ENCODE measurements at places on chromosomes 4 and X.

- no peaks in the 10 kb centered on the region for H3K27me3 ChIP-seq
- no peaks in the 10 kb centered on the region for H3K36me3 ChIP-seq
- no peak overlapping the region for H3K27ac ChIP-seq
- no peak overlapping the region for H3K4me3 ChIP-seq
- no peaks in the 10 kb centered on the region for H3K4me1 ChIP-seq
Measured at GRCh38 chr4:73814679-73815078, 21.8 kb upstream of the CXCL6 start.

GRCh38 chr4:20624793-20625374, 75.4 kb upstream of the PACRGL start:
- peaks cover 5% of the 10 kb centered on the region for H3K4me1 ChIP-seq
- no peak for DNase-seq

GRCh38 chr4:121237069-121237399, 72.9 kb upstream of the TNIP3 start:
- no peaks in the 10 kb centered on the region for H3K27me3 ChIP-seq
- H3K4me1 ChIP-seq: no peaks in the 10 kb centered on the region
- no peak overlapping the region for H3K27ac ChIP-seq
- no peak overlapping the region for H3K4me3 ChIP-seq
- H3K36me3 ChIP-seq: no peaks in the 10 kb centered on the region

GRCh38 chr4:7939377-7940108, at the start of gene AFAP1:
AFAP1 (minus strand) TSS chr4:7939861; CDS start chr4:7872078, 67,783 bp downstream.
- no peaks in the 10 kb centered on the region for H3K36me3 ChIP-seq
- H3K27ac ChIP-seq: peak within 1 kb of the TSS; percentile 21
- DNase-seq: peak; percentile 88
- H3K4me3 ChIP-seq: peak within 1 kb of the TSS; percentile 85

DNA sequence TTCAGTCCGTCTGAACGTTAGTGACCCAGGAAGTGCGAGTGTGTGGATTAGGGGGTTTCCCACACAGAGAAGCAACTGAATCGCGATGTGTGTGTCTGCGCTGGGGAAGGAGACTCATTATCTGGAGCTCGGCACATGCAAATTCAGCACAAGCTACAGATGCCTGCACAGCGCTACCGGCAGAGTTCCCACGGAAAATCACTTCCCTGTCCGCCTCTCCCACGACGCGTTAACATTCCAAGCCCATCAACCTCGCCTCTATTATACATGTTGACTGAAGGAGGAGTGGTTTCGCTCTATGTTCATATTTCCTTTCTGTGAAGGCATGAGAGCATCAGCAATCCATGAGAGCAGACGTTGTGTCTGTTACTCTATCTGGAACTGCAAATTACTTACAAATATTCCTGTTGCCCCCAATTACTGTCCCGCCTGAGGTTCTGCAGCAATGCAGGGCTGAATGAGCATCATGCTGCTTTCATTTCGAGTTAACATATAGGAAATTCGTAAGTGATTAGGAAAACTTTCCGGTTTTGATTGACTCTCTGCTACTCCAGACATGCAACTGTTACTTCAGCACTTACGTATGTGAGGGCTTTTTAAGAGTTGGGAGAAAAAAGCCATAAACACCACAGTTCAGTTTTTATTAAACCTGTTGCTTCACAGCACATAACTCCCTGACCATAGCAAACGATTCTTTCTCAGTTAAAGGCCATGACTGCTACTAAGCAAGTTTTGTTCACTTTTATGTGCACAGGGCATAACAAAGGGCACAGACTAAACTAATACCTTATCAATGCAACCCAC, 15.0 kb upstream of the MTNR1A start:
- H3K4me1 ChIP-seq: no peaks in the 10 kb centered on the region
- no peak overlapping the region for H3K4me3 ChIP-seq
- peaks cover 2% of the 10 kb centered on the region for H3K36me3 ChIP-seq

- H3K4me1 ChIP-seq: no peaks in the 10 kb centered on the region
- peaks cover 2% of the 10 kb centered on the region for H3K36me3 ChIP-seq
- H3K4me3 ChIP-seq: no peak overlapping the region
- no peak overlapping the region for H3K27ac ChIP-seq
- no peak for DNase-seq
- no peaks in the 10 kb centered on the region for H3K27me3 ChIP-seq
Measured at GRCh38 chrX:18946157-18946556, 37.8 kb downstream of the PHKA2 start.

GRCh38 chr4:152399246-152399645, 136.6 kb downstream of the FBXW7 start:
- peaks cover 2% of the 10 kb centered on the region for H3K36me3 ChIP-seq
- H3K4me1 ChIP-seq: peaks cover 38% of the 10 kb centered on the region
- H3K27ac ChIP-seq: peak overlapping the region; percentile 1
- DNase-seq: no peak
- H3K27me3 ChIP-seq: no peaks in the 10 kb centered on the region

- H3K4me1 ChIP-seq: peaks cover 2% of the 10 kb centered on the region
- no peak overlapping the region for H3K27ac ChIP-seq
- no peaks in the 10 kb centered on the region for H3K36me3 ChIP-seq
- peaks cover 13% of the 10 kb centered on the region for H3K27me3 ChIP-seq
- H3K4me3 ChIP-seq: no peak overlapping the region
Measured at GRCh38 chr4:48329976-48330375, 11.4 kb upstream of the SLAIN2 start.

- H3K27me3 ChIP-seq: no peaks in the 10 kb centered on the region
- H3K36me3 ChIP-seq: no peaks in the 10 kb centered on the region
- no peak overlapping the region for H3K4me3 ChIP-seq
- H3K4me1 ChIP-seq: no peaks in the 10 kb centered on the region
- DNase-seq: no peak
Measured at GRCh38 chr4:55055529-55055928, 69.9 kb downstream of the KDR start.

- peaks cover 14% of the 10 kb centered on the region for H3K4me1 ChIP-seq
- H3K36me3 ChIP-seq: peaks cover 3% of the 10 kb centered on the region
- H3K4me3 ChIP-seq: no peak overlapping the region
Measured at GRCh38 chrX:110042496-110042895, 39.6 kb downstream of the TMEM164 start.

GRCh38 chr4:76972306-76972705, 22.8 kb downstream of the SEPTIN11 start:
- H3K27ac ChIP-seq: no peak overlapping the region
- DNase-seq: no peak
- H3K27me3 ChIP-seq: no peaks in the 10 kb centered on the region
- H3K36me3 ChIP-seq: no peaks in the 10 kb centered on the region
- H3K4me1 ChIP-seq: peaks cover 7% of the 10 kb centered on the region
- no peak overlapping the region for H3K4me3 ChIP-seq

DNA sequence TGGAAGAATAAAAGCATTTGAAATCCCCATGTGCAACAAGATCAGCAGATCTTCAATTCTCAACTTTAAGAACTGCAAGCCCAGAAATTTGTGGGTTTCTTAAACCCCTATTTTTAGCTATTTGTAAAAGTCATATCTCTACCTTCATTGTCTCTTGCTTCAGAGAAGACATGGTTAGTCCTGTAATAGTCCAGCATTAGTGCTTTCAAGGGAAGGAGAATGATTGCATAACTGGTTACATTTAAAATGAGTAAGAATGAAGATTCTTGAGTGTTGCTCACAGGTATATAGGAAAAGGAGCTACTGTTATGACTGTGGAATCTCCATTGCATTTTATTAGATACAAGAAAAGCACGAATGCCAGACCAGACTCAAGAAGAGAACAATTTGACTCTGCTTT, 84.0 kb downstream of the CCSER1 start:
- H3K36me3 ChIP-seq: no peaks in the 10 kb centered on the region
- no peaks in the 10 kb centered on the region for H3K27me3 ChIP-seq

GRCh38 chr4:123409334-123409733, 12.7 kb downstream of the SPRY1 start:
- H3K27ac ChIP-seq: no peak overlapping the region
- H3K27me3 ChIP-seq: no peaks in the 10 kb centered on the region
- no peak for DNase-seq
- peaks cover 4% of the 10 kb centered on the region for H3K4me1 ChIP-seq

GRCh38 chrX:23705235-23705634, 37.8 kb downstream of the ACOT9 start:
- no peaks in the 10 kb centered on the region for H3K4me1 ChIP-seq
- no peaks in the 10 kb centered on the region for H3K36me3 ChIP-seq
- no peak overlapping the region for H3K4me3 ChIP-seq
- no peak overlapping the region for H3K27ac ChIP-seq

DNA sequence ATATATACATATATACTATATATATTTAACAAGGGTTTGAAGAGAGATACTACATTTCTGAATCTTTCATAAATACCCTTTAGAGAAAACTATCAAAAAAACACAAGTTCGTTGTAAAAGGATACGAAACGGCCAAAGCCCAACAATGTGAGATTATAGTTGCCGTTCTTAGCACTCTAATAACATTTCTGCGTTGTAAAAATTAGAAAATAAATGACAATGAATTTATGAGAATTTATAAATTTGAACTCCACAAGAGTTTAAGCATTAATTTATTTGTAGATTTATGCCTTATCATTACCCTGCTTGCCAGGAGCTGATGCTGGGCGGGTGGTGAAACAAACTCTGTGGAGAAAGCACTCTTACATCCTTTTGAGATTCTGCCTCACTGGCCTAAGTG, 1.1 kb downstream of the WDR17 start:
- H3K4me1 ChIP-seq: peaks cover 9% of the 10 kb centered on the region
- H3K27me3 ChIP-seq: peaks cover 21% of the 10 kb centered on the region
- no peak overlapping the region for H3K27ac ChIP-seq
- no peak overlapping the region for H3K4me3 ChIP-seq
- no peaks in the 10 kb centered on the region for H3K36me3 ChIP-seq

DNA sequence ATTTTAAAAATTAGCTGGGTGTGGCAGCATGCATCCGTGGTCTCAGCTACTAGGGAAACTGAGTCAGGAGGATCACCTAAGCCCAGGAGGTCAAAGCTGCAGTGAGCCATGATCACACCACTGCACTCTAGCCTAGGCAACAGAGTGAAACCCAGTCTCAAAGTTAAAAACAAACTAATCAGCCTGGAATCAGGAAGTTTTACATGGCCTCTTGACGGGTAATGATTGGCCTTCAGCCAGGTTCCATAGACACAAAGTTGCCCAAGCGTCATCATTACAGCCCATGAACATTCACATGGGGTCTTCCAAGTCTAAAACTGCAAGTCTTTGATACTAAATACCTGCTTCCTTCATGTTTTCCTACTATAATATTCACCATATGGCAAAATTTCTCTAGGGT, 10.0 kb upstream of the RGN start:
- H3K4me3 ChIP-seq: no peak overlapping the region
- no peaks in the 10 kb centered on the region for H3K27me3 ChIP-seq
- DNase-seq: no peak
- no peaks in the 10 kb centered on the region for H3K36me3 ChIP-seq

- no peaks in the 10 kb centered on the region for H3K36me3 ChIP-seq
- no peak overlapping the region for H3K4me3 ChIP-seq
- H3K27me3 ChIP-seq: peaks cover 42% of the 10 kb centered on the region
- no peak for DNase-seq
Measured at GRCh38 chr4:41701983-41702382, 46.5 kb downstream of the PHOX2B start.

DNA sequence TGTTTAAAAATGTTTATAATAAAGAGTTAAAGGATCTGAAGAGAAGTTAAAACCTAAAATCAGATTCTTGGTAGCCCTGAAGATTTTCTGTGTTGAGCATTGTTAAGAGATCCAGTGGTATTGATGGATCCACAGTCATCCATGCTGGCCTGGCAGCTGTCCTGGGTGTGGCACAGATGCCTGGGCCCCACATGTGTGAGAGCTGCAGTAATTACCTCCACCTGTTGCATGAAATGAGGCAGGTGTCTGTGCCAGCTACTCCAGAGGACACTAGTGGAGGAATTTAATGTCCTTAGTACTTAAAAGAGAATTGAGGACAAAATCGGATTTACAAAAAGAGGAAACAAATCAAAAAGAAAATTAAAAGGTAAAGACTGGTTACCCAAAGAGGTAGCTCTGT, 44.0 kb downstream of the MGST2 start:
- peaks cover 5% of the 10 kb centered on the region for H3K27me3 ChIP-seq
- H3K4me1 ChIP-seq: no peaks in the 10 kb centered on the region
- peaks cover 2% of the 10 kb centered on the region for H3K36me3 ChIP-seq
- no peak for DNase-seq
- H3K4me3 ChIP-seq: no peak overlapping the region

DNA sequence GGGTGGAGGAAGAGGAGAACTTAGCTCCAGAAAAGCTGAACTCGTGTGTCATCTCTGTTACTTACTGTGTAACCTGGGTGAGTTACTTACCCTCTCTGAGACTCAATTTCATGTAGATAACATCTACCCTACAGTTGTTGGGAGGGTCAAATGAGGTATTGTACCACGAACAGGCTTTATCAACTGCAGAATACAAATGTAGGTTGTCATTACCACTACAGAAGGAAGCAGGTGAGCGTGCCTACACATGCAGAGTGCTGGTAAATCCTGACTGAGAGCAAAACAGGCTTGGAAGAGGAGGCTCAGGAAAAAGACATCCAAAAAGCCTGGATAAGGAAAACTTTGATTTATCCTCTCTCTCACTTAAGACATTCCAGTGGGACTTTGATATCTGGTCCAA, 7.2 kb downstream of the PIGA start:
- H3K27me3 ChIP-seq: no peaks in the 10 kb centered on the region
- DNase-seq: no peak
- no peaks in the 10 kb centered on the region for H3K36me3 ChIP-seq
- no peak overlapping the region for H3K27ac ChIP-seq
- H3K4me3 ChIP-seq: no peak overlapping the region

DNA sequence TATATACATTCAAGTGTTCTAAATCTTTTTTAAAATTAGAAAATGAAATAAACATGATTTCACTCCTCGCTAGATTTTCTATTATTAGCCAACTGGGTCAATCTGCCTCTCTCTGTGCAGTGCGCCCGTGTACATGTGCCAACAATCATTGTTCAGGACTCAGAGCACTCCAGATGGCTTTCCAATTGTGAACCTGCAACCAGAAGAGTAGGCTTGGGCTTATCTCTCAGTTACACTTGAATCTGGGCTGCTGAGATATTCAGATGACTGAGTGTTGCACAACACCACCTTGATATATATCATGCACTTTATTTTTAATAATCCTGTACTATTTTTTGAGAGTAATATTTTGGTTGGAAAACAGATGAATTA, 184.0 kb upstream of the FSTL5 start:
- H3K27me3 ChIP-seq: no peaks in the 10 kb centered on the region
- H3K4me3 ChIP-seq: no peak overlapping the region
- no peak overlapping the region for H3K27ac ChIP-seq

GRCh38 chrX:131821945-131822622, 201.0 kb upstream of the STK26 start:
- H3K27me3 ChIP-seq: no peaks in the 10 kb centered on the region
- H3K4me3 ChIP-seq: no peak overlapping the region
- no peaks in the 10 kb centered on the region for H3K36me3 ChIP-seq

GRCh38 chr4:10140866-10141759, 24.5 kb upstream of the WDR1 start:
- DNase-seq: no peak
- H3K27ac ChIP-seq: no peak overlapping the region
- H3K4me1 ChIP-seq: no peaks in the 10 kb centered on the region

GRCh38 chr4:151743894-151744293, 16.9 kb downstream of the GATB start:
- no peak for DNase-seq
- H3K4me1 ChIP-seq: peaks cover 3% of the 10 kb centered on the region
- H3K27ac ChIP-seq: no peak overlapping the region
- H3K4me3 ChIP-seq: no peak overlapping the region
- H3K36me3 ChIP-seq: peaks cover 3% of the 10 kb centered on the region

Data from T-helper 17 cell (primary cell).